ENCODE measurements at places on chromosomes 11 and 22. TPM values are rescaled to one million over a fixed set of nuclear protein-coding genes. Genes with fewer than 3 reads are reported as not detected.

GRCh38 chr11:130157101-130157500 is 2.5 kb upstream of the ST14 start:
- no peak for ATAC-seq

DNA sequence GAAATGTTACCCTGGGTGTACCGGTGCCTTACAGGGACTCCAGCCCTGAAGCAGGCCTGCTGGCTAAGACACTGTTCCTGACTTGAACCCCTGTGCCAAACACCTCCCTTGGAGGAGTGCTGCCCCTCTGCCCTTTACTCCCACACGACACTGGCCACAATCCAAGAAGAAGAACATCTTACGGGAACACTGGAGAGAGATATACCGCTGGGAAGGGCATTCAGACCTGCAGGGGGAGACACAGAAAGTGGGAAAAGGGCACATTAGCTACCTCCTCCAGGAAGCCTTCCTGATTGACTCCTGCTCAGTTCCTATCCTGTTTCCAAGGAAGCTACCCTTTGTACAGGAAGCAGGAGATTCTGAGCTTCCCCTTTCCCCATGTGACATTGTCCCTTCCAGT is 18.7 kb downstream of the TMPRSS13 start:
- no peak for ATAC-seq

- peak; percentile 17 for ATAC-seq
Observed at GRCh38 chr11:62933750-62934495, 12.8 kb upstream of the CHRM1 start.

GRCh38 chr22:50249341-50250248 is 1.5 kb downstream of the HDAC10 start:
- no peak for ATAC-seq

The LDHAL6A gene
- not detected for total RNA-seq

GRCh38 chr11:12829540-12830314 is 155.5 kb downstream of the TEAD1 start:
- no peak for ATAC-seq

DNA sequence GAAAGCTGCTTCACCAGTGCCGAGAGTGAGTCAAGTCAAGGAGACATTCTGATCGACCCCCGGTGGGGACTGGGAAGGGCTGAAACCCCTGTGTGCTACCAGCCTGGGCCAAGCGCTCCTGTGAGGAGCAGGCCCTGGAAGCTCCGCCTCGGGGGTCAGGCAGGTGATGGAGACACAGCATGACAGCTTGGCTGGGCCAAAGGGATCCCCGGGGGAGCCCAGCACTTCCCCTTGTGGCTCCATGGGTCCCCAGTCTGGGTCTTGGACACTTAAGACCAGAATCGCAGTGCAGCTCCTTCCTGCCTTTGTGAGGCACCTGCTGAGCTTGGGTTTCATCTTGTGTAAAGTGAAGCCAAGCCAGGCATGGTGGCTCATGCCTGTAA is 89.2 kb downstream of the MORC2 start:
- no peak for ATAC-seq

GRCh38 chr22:44901301-44901700 is 108.5 kb downstream of the PHF21B start:
- ATAC-seq: no peak

DNA sequence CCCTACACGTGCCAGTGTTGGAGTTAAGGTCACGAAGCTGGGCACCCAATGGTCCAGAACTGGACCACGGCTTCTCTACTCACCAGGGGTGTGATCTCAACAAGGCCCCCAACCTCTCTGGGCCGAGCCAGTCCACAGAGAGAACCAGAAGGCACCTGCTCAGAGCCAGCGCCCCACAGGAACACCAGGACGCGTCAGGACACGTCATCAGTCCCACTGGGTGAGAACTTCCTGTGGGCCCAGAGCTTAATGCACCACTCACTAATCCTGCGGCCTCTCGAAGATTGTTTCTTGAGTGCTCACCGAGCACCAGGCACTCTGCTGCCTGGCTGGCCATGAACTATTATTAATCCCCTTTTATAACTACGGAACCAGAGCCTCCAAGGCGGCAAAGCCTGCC is 10.1 kb downstream of the PHF21B start:
- ATAC-seq: no peak

GRCh38 chr22:20155330-20156041 is 4.6 kb upstream of the CCDC188 start:
- peak; percentile 16 for ATAC-seq

- no peak for ATAC-seq
Observed at GRCh38 chr22:30568137-30568805, 6.2 kb downstream of the GAL3ST1 start.

GRCh38 chr22:41873391-41873790 is 40.5 kb downstream of the SREBF2 start:
- no peak for ATAC-seq

The IL17REL gene
- not detected for total RNA-seq

DNA sequence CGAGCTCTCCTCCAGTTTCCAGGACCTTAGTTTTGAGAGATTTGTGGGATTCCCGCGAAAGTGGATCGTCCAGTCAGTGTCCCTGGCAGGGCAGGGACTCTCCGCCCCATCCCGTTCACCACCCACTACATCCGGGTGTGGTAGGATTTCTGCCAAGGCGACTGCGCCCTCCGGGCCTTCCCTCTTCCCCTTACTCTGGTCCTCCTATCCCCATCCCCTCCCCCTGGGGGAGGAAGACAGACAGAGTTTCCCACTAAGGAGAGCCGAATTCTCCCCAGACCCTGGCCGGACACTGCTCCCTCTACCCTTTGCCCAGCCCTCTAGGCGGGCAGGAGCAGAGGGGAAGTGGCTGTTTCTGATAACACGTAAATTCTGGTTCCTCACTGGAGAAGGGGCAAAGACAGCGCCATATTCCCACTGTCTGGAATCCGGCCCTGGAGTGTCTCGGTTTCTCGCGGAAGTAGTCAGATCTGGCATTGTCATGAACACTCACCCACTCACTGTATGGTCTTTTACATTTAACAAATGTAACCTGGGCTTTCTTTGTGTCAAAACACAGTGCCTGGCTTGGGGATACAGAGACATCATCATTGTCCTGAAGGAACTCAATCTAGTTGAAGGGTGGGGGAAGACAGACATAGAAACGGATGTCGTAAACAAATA is 1.1 kb upstream of the NECTIN1 start:
- peak; percentile 24 for ATAC-seq

The PDGFD gene
- 0.76 TPM for total RNA-seq
